T-helper 9 cell (primary cell): ENCODE measurements at places on chromosomes 3 and 15.

- DNase-seq: no peak
Measured at GRCh38 chr3:123883701-123884202, 380 bp downstream of the MYLK start.

DNA sequence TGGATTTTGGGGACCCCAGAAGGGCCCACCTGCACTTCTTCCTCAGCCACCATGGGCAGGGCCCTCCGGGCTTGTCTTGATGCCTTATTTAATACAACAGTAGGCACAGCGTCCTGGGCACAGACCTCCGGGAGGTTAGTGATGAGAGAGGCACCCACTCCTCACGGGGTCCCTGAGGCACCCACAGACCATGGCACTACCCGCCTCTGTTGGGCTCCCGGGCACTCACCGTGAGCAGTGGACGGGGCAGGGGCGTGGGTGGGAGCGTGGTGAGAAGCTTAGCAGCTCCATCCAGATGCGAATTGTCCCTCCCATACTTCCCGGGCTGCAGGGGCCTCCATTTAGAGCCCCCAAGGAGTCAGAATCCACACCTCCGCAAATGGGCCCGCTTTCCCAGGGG, 317 bp upstream of the MESP2 start:
- DNase-seq: no peak

- no peak for DNase-seq
Measured at GRCh38 chr3:18546632-18547031, 121.5 kb upstream of the SATB1 start.

- DNase-seq: no peak
Measured at GRCh38 chr3:132543011-132543739, 53.9 kb upstream of the ACKR4 start.

- no peak for DNase-seq
Measured at GRCh38 chr15:52714968-52715367, 35.8 kb upstream of the ATOSA start.

DNA sequence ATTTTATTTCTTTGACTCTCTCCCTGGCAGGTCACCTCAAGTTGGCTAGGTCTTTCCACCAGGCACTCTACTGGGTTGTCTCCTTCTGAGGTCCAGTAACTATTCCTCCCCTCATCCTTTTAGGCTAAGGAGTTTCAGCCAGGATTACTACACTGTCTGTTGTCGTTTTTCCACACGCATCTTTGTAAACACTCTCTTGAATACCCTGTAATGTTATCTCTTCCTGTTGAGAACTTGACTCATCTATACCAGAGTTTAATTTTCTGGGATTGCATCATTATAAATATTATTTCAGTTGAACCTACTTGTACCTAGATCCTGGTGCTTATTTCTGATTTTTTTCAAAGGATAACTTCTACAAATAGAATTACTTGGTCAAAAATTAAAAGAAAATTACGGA, 138.3 kb downstream of the SQOR start:
- DNase-seq: no peak

DNA sequence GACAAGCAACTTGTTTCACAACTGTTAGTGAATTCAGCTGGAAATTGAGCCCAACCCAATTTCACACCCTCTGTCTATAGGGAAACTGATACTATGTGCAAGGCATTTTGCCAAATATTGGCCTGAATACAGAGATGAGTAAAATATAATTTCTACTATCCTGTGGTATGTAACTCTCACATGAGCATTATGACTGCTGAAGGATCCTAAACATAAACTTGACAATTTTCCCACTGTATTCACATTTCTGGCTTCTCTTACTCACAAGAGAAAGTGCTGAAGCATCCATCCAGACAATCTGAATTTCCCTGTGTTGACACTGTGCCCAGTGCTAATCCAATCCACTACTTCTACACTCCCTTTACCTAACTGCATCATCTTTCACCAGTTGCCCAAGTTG, 28.4 kb downstream of the SERPINI2 start:
- DNase-seq: no peak

DNA sequence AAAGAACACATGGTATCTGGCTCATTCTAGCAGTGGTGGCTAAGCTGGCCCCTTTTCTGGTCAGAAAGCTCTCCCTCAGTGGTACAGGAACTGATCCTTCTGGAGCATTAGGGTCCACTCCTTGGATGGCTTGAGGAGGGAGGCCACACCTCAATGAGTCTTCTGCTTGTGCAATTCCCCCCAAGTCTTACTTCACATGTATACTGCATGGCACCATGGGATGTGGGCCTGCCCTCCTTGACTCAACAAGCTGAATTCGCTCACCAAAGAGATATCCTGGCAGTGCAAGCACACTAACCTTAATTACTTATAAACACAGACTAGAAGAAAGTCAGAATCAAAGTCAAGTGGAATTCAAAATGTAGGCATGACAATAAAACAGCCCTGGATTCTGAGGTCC, 133.8 kb upstream of the SLC2A2 start:
- DNase-seq: no peak

DNA sequence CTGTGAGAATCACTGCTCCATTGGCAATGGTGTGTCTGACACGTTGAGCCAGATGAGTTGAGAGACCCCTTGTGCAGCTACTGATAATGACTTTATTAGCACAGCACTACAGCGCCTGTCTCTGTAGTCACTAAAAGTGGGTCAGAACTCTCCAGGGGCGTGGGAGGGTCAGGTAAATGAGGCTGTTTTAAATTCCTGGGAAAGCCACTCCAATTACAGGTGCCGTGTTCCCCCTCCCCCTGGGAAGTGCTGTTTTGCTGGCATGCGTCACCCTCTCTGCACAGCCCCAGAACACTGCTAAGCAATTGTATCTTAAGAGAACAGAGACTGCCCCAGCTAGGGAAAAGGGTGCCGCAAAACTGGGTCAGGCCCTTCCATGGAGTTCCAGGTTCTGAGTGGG, 21.5 kb upstream of the CPNE9 start:
- no peak for DNase-seq

- DNase-seq: no peak
Measured at GRCh38 chr3:178504128-178504527, 32.1 kb upstream of the KCNMB2 start.

DNA sequence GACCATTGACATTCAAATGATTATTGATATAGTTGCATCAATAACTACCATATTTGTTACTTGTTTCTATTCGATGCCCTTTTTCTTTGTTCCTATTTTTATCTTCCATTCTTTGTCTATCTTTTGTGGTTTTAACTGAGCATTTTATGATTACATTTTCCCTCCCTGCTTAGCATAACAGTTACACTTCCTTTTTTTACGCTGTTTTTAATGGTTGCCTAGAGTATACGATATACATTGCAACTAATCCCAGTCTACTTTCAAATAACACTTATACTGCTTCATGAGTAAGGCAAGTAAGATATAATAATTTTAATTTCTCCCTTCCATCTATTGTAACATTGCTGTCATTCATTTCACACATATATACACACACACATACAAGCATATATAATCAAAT, 26.3 kb downstream of the COL6A6 start:
- no peak for DNase-seq

- DNase-seq: no peak
Measured at GRCh38 chr15:48657950-48658591, 12.6 kb upstream of the FBN1 start.

- no peak for DNase-seq
Measured at GRCh38 chr3:52844290-52844975, 9.6 kb upstream of the MUSTN1 start.

GRCh38 chr3:186268616-186269448, 93.2 kb downstream of the DGKG start:
- DNase-seq: no peak

GRCh38 chr3:129558772-129559564, 16.0 kb downstream of the H1-8 start:
- DNase-seq: no peak

DNA sequence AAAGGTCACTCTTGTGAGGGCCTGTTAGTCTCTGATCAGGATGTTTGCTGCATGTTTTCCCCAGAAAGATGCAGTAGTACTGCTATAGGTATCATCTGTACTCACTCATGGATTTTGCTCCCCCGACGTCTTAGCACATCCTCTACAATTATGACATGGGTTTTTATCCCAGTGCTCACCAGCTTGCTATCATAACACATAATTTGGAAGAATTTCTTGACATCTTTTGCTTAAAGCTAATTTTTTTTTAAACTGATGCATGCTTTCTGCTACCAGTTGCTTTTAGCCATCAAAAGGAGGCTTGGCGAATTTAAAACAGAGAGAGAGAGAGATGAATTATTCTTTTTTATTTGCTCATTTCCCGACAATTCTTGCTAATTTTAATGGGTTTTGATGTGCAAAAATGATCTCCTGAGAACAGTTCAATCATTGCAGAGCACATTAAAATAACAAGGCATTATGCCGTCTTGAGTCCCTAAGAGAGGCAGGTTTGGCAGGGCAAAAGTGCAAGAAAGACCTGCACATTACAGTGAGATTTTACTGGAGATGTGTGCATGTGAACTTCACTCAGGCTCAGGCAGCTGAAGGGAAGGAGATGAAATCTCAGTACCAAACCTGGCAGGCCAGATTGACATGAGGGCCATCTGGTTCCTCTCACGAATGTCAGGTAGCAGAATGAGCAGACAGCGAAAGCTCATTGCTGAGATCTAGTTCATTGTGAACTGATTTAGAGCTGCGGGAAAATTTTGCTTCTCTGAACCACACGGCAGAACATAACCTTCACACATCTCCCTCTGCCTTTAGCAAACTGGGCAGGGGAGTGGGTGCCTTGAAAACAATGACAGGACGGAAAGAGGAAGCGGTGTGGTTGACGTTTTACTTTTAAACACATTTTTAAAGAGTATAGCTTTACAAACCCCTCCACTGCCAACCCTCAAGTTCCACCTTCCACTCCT, 25.9 kb upstream of the GOLGA8B start:
- DNase-seq: no peak

GRCh38 chr3:186286114-186286513, 75.9 kb downstream of the DGKG start:
- DNase-seq: no peak

DNA sequence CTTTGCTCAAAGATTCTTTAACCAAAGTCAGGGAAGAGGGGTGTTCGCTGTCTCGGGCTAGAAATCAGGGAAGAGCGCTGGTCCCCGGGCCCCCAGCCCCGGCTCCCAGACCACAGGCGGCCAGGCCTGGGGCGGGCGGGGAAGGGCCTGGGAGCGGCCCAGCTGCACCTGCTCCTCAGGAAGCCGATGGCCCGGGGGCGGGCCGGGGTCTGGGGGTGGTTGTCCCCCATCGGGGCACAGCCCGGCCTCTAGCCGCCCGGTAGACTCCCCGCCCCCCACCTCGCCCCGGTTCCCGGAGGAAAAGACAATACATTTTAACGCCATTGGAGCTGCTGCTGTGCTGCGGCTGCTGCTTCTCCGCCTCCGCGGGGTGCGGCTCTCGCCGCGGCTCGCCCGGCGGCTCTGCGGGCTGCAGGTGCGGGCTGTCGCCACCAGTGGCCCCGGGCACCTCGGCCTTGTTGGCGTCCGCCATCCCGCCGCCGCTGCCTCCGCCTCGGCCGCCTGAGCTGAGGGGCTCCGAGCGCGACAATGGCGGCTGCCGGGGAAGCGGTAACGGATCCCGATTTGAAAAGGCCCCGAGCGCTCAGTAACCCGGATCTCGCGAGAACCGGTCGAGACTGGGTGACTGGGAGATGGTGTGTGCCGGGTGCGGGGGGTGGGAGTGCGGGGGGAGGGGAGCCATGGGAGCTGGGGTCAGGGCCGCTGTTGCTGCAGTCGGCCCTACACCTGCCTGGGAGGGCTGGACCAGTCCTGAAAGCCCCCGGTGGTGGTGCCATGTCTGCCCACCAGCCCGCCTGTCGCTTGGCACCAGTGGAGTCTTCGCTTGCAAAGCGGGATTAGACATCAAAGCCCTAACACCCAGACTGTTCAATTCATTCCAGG, at the start of gene MYEF2:
Gene MYEF2, minus strand, starts transcription at position 530 of the 882 bp plus-strand sequence. Its CDS starts 58 bp downstream, at position 472.
- peak; percentile 33 for DNase-seq

GRCh38 chr3:71258526-71258925, 325.0 kb downstream of the FOXP1 start:
- no peak for DNase-seq

GRCh38 chr3:14179114-14179465, 473 bp downstream of the LSM3 start:
- no peak for DNase-seq

- no peak for DNase-seq
Measured at GRCh38 chr15:69609776-69610175, 157.2 kb downstream of the RPLP1 start.

DNA sequence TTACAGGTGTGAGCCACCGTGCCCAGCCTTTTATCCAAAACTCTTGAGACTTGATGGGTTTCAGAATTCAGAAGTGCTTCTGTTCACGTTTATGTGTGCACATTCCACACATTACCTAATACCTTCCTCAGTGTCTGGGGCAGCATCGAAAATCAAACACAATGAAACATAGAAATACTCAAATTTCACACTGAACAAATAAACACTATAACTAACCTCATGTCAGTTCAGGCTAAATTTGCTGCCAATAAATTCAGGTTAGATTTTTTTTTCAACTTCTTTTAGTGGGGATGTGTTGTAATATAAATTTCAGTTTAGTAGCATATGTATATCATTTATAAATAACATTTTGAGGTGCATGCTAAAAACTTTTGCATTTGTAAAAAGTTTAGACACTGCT, 2.8 kb downstream of the EIF2AK4 start:
- DNase-seq: no peak

- DNase-seq: no peak
Measured at GRCh38 chr3:129211772-129212171, 28.1 kb upstream of the CNBP start.
